ENCODE measurements at places on chromosomes 1 and 21.

GRCh38 chr1:235270625-235271024 lies 57.4 kb downstream of the ARID4B start:
- no peak for DNase-seq

DNA sequence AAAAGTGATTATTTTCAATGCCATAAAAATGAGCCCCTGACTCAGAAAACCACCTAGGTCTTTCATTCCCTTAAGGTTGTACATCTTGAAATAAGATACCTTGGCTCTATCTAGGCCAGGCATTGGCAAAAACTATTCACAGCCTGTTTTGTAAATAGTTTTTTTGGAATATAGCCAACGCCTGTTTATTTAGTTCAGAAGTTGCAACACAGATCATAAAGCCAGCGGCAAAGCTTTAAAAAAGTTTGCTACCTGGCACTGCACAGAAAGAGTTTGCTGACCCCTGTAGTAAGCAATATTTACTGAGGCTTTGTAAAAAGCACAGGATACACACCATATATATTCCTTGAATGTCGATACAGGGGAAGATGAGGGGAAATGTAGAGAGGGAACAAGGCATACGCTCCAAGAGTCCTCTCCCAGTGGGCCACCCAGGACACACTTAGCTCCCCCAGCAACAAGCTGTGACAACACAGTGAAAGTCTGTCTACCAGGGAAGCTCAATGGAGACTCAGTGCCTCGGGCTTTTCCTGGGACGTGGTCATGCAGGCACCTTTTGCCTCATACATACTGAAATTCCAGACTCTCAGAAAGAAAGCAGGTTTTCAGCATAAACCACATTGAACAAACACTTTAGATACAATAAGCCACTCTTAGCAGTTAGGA lies 20.5 kb downstream of the TARBP1 start:
- no peak for DNase-seq

DNA sequence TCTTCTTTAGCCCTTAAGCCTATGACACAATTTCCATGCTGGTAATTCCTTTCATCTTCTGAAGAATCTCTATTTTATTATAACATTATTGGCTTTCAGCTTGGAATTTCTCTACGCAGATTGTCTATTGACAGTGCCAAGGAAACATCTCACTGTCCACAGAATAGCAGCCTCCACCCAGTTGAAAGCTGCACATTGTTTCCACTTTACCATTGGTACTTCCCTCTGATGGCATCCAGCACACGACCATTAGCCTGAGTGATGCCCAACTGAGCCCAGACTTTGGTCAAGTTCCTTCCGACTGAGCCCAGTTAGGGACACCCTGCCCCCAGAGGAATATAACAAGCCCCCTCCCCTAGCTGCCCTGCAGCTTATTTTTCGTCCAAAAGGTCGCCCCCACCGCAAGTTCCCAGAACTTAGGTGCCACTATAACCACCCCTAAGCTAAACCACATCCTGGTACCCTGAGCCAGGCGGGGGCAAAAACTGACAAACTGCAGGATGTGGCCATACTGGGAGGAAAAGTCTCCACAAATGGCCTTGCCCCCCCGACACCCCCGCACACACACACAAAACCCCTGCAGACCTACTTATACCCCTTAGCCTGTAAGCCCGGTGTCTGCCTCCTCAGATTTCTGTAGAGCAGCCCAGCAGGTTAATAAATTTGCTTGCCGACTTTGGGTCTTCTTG lies 13.2 kb downstream of the GBP5 start:
- DNase-seq, result no peak

- DNase-seq, result no peak
Observed at GRCh38 chr1:37123276-37124115, 89.2 kb upstream of the GRIK3 start.

DNA sequence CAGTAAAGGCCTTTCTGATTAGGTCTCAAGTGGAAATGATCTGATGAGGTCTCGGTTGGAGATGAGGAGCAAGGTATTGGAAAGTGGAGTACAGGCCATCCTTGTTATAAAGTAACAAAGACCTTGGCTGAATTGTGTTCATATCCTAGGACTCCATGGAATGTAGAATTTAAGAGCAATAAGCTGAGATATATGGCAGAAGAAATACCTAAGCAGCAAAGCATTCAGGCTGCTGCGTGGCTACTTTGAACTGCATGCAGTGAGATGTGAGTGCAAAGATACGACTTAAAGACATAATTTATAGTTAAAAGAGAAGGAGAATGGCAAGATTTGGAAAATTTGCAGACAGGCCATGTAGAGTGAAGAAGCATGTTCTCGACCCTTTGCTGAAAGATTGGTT lies 11.2 kb upstream of the XPR1 start:
- DNase-seq, result no peak

DNA sequence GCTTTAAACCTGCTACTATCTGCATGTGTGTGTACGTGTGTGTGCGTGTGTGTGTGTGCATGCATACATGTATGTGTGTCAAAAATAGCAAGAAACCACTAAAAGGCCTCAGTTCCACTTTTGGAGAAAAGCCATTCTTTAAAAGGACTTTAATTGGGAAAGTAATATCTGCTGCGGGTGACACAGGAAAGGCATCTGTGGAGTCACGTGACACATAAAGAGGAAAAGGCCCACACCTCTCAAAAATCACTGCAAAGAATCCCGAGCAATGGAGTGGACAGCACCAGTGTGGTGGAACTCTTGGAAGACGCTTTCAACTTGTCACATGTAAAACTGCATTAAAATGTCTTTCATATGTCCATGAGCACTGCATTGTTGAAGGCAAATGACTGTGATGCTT lies 63.6 kb downstream of the DSCAM start:
- no peak for DNase-seq

DNA sequence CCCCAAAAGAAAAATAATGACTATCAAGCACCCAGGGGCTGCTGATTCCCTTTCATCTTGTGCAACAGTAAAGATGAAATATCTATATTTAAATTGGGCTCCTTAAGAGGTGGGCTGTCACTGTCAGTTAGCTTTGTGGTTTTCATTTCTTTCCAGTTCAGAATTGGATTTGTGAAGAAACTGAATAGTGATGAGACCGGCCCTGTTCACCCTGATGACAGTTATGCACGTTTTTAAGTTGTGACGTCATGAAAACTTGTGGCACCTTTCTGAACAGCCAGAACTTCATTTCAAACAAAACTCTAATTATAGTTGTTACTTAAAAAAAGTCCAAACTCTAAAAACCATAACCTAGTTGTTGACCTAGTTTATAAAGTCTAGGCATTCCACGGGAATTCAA lies 125.9 kb downstream of the RUNX1 start:
- DNase-seq, result no peak

GRCh38 chr1:162498496-162498810 lies 835 bp downstream of the UHMK1 start:
- DNase-seq, result no peak

- DNase-seq, result no peak
Observed at GRCh38 chr21:31201144-31201543, 142.9 kb downstream of the TIAM1 start.

DNA sequence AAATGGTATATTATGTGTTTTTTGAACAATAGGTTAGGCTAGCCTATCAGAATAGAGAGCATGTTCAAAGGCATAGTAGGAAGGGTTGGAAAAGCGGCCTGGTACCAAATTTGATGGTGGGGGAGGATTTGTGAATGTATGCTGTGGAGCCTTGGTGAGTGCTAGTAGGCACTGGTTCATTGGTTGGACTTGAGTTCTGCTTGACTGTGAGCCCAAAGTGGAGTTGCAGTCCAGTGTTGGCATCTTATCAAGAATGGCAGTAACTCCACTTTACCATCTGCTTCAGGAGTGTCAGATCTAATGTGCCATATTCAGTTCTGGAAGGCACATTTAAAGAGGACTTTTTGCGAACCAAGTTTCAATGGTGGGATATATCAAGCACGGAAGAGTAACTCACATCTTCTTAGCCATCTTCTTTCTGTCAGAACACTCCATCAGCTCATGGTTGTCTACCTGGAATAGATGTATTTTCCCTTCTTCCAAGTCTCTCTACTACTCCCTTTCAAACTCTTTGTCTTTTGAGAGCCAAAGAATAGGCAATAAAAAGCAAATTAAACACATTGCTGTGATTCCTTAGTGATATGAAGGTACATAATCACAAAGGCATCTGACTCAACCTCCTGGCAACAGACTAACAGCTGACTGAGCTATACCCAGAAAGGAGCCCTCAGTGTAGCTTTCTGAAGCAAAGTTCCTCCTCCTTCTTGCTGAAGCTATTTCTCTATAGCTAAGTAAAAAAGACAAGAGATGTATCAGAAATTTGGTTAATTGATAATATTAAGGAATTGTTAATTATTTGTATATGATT lies 21.7 kb downstream of the LRRC8B start:
- no peak for DNase-seq

DNA sequence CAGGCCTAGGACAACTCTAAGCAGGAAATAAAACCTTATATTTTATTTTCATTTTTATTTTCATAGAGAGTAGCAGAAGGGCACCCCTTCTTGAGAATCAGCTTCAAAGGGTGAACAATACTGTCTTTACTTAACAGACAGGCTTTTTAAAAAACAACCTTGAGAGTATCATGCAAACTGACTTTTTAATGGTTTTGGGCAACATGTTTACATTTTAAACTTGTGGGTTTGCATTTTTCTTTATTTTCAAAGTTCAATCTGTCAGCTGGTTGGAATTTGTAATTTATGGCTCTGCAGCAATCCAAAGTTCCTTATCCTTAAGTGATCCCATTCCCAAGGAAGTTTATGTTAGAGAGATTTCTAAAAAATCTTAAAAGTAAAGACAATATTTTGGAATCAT lies 392.3 kb upstream of the ADAMTS5 start:
- no peak for DNase-seq

- no peak for DNase-seq
Observed at GRCh38 chr1:22163564-22163963, 20.7 kb upstream of the WNT4 start.

- DNase-seq, result no peak
Observed at GRCh38 chr1:4006676-4007374, 106.8 kb upstream of the C1orf174 start.

GRCh38 chr1:179493323-179493722 lies 82.4 kb downstream of the NPHS2 start:
- DNase-seq, result no peak

- no peak for DNase-seq
Observed at GRCh38 chr1:61171346-61171745, 89.0 kb downstream of the NFIA start.

- DNase-seq, result no peak
Observed at GRCh38 chr1:162019446-162019845, 4.2 kb downstream of the OLFML2B start.

- DNase-seq, result no peak
Observed at GRCh38 chr1:234667600-234668576, 57.9 kb upstream of the IRF2BP2 start.

DNA sequence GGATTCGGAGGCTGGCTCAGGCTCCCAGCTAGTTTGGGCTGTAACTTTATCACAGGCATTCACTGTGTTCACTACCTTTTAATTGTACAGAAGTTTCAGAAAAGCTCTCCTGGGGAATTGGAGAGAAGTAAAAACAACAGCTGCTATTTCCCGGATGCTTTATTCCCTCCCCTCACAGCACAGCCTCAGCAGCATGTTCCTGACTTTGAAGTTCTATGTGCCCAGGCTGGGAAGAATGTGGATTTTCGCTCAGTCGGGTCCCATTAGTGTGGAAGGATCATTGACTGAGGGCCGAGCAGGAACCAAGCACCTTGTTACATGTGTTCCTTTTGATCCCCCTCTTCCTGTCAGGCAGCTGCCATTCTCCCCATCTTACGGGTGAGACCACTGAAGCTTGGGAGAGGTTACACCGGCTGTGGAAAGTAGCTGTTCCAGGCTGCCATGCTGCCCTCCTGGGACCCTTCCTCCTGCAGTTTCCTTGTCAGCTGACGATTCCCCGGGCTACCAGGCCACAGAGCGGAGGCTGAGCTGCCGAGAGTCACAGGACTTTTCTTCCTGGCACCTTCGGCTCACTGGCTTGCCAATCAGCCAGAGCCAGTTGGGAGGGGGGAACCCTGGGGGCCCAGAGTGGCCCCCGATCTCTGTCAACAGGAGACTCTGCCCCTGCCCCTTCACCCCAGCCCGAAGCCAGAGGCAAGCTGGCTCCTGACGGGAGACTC lies 223.1 kb upstream of the TMEM51 start:
- no peak for DNase-seq

- DNase-seq, result no peak
Observed at GRCh38 chr1:110393286-110393685, 2.5 kb upstream of the SLC16A4 start.

- no peak for DNase-seq
Observed at GRCh38 chr1:158049853-158050252, 56.4 kb downstream of the KIRREL1 start.

GRCh38 chr1:23483321-23484252 lies at the start of gene ASAP3:
ASAP3 (minus strand) TSS chr1:23484179; CDS start chr1:23484133, 46 bp downstream.
- DNase-seq, result no peak

GRCh38 chr1:75785320-75785982 lies 605 bp upstream of the RABGGTB start:
- DNase-seq, result no peak

- DNase-seq, result no peak
Observed at GRCh38 chr1:36542962-36543515, 60.3 kb upstream of the CSF3R start.

- no peak for DNase-seq
Observed at GRCh38 chr21:27807596-27807995, 840.7 kb upstream of the ADAMTS5 start.

DNA sequence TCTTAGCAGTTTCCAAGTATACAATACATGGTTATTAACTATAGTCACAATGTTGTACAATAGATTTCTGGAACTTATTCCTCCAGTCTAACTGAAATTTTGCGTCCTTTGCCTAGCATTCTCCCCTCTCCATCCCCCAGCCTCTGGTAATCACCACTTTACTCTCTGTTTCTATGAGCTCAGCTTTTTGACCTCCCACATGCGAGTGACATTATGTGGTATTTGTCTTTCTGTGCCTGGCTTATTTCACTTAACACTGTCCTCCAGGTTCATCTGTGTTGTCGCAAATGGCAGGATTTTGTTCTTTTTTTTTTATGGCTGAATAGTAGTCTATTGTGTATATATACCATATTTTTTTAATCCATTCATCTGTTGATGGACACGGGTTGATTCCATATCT lies 43.9 kb upstream of the CD101 start:
- DNase-seq, result no peak

GRCh38 chr1:40256401-40257084 lies 1.5 kb upstream of the ZMPSTE24 start:
- DNase-seq, result no peak
